ENCODE measurements at places on chromosomes 13 and 19.

DNA sequence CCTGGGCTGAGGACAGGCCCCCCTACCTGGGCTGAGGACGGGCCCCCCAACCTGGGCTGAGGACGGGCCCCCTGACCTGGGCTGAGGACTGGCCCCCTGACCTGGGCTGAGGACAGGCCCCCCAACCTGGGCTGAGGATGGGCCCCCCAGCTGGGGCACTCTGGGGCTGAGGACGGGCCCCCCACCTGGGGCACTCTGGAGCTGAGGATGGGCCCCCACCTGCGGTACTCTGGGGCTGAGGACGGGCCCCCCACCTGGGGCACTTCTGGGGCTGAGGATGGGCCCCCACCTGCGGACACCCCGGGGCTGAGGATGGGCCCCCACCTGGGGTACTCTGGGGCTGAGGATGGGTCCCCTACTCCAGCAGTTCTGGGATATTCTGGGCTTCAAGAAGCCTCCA is 65.5 kb downstream of the RASA3 start:
- DNase-seq = no peak

DNA sequence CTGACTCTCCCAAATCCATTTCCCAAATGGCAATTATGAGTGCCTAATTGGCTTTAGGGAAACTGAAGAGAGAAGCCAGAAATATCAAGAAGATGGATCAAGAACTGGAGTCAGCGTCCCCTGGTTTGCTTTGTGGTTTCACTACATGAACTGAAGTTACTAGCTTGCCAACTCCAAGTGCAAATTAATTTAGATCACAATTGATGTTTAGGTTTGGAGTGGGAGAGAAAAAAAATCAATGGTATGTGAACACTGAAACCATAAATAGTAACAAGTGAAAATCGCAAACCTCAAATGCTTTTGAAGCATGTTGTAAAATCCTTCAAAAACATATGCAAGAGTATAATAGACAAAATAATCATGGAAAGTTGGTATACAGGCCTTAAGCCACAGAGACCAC is 1528.6 kb upstream of the SLC10A2 start:
- no peak for DNase-seq

DNA sequence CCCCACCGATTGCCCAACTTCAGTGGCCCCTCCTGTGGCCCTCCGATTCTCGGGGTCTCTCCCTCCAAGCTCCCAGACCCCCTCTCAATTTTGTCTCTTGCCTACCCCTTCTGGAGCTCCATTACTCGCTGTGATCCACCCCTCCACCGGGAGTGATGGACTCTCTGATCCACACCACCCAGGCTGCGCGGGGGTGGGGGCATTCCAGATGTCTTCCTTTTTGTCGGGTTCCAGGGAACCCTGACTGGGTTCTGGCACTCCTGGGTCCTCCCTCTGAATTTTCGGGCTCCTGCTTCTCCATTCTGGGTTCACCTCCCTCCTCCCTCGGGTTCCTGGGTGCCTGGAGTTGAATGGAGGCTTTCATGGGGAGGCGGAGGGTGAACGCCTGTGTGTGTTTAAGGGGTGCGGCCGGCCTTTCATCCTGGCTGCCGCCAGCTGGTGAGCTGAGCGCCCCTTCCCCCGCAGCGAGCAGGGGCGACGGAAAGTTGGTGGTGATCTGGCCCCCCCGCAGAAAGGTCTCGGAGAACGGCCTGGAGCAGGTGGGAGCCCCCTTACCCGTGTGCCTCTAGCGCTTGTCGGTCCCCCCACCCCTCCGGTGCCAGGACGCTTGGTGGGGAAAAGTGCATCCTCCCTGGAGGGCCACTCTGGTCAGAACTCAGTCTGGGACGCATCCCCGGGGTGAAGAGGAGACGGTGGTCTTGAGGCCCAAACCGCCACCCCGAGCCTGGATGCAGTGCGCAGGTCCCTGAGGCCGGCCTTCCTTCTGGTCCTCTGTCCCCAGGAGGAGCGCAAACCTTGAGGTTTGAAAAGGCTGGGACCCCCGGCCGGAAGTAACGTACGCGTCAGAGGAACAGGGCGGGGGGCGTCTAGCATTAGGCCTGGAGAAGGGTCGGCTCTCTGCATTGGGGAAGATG is 1.6 kb downstream of the MISP3 start:
- no peak for DNase-seq

- DNase-seq = no peak
Observed at GRCh38 chr13:45718992-45719391, 16.9 kb downstream of the CBY2 start.

- no peak for DNase-seq
Observed at GRCh38 chr13:95207769-95208366, 93.4 kb downstream of the ABCC4 start.

- no peak for DNase-seq
Observed at GRCh38 chr19:58560007-58560887, 1.8 kb upstream of the UBE2M start.

Data from D721Med (cell line).